Activated CD8-positive, alpha-beta memory T cell treated with anti-CD3 and anti-CD28 coated beads for 1 hour (primary cell): ENCODE measurements at places on chromosomes 5 and 9.

DNA sequence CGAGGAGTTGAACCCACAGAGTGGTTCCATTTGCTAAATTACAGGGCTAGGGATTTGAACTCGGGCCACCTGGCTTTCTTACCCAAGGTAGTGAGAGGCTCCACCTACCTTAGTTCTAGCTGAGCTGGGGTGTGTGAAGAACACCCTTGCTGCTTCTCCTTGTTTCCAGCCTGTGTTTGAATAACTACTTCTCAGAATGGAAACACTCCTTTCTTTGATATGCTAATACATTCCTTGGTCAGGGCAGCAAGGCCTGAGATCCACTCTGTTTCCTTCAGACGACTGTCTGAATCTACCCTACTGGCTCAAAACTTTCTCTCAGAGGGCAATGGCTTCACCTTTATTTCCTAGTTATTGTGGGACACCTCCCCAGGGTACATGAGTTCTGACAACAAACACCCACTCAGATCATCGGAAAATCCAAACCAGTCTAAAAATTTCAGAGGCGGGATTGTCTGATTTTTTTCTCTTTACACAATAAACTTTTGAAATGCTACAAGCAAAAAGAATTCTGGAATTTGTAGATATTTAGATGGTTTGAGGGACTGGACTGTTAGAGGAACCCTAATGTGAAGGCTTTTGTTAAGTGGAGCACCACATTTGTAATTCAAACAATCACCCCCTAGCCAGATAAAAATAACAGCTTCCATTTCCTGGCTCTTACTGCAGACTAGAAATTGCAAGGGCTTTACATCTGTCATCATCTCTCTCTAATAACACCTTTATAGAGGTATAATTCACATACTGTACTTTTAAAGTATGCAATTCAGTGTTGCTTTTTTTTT lies 4.0 kb upstream of the ATP6V1G1 start:
- DNase-seq = no peak

GRCh38 chr5:74934949-74935751 lies 69.0 kb upstream of the FAM169A start:
- no peak for DNase-seq

- DNase-seq = no peak
These were observed 23.9 kb downstream of the NR3C1 start for GRCh38 chr5:143379606-143380005.

DNA sequence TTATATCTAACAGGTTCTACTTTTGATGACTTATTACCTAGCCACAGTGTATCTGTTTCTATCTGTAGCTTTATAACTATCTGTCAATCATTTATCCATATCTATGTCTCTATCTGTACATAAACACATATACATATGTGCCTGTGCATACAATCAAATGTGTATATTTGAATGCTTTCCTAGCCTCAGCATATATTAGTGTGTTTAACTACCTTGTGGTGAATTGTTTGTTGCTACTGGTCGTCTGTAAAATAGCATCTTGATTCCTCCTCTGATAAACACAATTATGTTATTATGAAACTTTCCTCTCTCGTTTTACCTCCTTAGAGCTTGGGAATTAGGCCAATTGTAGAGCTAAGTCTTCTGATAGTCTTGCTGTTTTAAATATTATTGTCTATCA lies 44.4 kb downstream of the PARP8 start:
- DNase-seq = no peak

GRCh38 chr5:16780325-16780724 lies 155.8 kb downstream of the MYO10 start:
- DNase-seq = no peak

GRCh38 chr5:178625679-178626483 lies 969 bp downstream of the CLK4 start:
- no peak for DNase-seq

- no peak for DNase-seq
These were observed 31.6 kb downstream of the CDH6 start for GRCh38 chr5:31225118-31225517.

DNA sequence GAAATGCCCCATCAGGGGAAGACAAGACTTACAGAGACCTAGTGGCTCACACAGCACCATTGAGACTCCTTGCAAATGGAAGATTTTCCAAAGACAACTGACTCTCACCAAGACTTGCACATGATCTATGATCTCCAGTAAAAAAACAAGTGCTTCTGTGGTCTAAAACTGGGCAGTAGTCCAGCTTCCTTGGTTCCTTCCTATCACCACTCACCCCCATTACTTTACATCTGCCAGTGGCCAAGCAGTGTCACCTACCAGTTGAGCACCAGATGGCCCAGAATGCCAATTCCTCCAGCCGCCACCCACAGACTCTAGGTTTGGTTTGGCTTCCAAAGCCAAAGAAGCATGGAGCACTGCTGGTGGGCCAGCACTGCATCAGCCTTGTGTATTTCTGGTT lies 47.7 kb downstream of the SH3TC2 start:
- DNase-seq = no peak

GRCh38 chr5:74082512-74083055 lies 456.6 kb downstream of the ARHGEF28 start:
- no peak for DNase-seq

- DNase-seq = no peak
These were observed 67.1 kb upstream of the UNC5A start for GRCh38 chr5:176743136-176743861.

DNA sequence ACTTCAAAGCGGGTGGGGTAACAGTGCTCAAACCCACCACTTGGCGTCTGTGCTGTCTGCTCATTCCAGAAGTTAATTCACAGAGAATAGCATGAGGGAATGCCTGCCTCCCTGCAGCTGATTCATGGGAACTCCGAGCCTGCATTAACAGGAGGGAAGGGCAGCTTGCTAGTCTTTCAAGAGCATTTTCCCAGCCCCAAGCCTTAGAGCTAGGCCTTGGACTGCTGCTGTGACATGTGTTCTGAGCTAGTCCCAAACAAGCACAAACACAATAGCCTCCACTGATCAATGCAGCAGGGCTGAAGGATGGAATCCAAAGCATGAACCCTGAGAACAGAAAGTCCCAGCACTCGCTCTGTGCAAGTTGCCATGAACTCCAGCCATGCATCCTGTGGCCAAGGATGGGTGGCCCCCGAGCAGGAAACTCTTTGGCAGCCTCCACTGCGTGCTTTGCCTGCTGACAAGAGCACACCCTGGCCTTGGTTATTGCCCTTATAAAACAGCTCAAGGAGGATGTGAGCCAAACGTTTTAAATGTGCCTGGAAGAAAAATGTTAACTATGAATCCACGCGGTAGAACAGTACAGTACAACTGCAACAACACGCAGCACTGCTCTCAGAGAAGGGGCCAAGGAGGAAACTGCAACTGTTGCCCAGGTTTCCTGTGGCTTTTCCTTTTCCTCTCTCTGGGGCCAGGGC lies 653.1 kb upstream of the KLF4 start:
- no peak for DNase-seq

DNA sequence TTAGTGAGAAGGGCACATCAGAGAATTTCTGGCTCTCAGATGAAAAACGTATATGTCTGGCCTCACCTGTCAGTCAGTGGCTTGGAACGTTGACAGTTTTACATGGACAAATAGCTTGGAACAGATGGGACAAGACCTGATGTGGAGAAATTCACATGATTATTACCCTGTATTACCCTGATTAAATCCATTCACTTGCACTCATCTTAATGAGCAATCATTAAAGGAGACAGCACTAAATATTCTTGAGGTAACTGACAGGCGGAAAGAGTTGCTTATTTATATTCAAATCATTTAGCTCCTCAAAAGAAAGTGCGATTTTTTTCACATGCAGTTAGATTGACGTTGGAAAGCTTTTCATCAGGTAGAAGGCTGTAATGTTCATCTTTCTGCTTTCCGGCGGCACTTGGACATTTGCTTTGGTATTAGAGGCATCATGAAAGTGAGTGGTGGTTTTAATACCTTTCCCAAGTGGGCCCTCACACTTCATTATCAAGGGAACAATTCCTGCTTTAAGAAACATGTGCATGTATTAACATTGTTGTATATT lies 11.7 kb upstream of the TAS2R1 start:
- DNase-seq = no peak

- no peak for DNase-seq
These were observed 33.2 kb downstream of the CSF1R start for GRCh38 chr5:150052956-150053712.

DNA sequence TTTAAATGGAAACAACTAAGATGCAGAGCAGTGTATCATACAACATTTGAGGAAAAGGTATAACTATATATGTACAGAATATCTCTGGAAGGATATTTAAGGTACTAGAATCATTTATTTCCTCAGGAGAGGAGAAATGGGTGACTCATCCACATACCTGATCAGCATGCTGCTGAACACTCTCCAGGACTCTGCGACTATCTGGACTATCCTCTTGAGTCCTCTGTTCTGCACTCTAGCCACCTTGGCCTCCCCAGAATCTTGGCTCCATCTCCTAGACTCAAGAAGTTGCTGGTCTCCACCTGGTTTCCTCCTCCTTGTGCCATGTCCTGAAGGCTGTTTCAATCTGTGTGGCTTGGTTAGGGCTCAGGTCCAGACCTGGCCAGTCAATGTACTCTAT lies 8.8 kb upstream of the PRDM6 start:
- DNase-seq = no peak

DNA sequence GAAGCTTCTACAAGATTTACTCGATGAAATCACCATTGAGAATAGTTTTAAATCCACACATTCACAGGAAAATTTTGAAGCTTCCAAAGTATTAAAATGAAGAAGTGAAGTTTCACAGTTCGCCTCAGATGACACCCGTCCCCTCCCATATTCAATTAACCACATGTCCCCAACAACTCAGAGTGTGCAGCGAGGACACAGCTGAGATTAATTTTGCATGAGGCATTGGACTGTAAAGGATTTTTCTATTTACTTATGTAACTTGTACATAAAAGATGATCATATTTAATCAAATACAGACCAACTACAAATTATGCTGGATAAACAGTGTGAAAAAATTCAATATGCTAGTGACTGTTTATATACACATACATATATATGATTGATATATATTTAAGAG lies 84.7 kb upstream of the OLFM1 start:
- DNase-seq = no peak

DNA sequence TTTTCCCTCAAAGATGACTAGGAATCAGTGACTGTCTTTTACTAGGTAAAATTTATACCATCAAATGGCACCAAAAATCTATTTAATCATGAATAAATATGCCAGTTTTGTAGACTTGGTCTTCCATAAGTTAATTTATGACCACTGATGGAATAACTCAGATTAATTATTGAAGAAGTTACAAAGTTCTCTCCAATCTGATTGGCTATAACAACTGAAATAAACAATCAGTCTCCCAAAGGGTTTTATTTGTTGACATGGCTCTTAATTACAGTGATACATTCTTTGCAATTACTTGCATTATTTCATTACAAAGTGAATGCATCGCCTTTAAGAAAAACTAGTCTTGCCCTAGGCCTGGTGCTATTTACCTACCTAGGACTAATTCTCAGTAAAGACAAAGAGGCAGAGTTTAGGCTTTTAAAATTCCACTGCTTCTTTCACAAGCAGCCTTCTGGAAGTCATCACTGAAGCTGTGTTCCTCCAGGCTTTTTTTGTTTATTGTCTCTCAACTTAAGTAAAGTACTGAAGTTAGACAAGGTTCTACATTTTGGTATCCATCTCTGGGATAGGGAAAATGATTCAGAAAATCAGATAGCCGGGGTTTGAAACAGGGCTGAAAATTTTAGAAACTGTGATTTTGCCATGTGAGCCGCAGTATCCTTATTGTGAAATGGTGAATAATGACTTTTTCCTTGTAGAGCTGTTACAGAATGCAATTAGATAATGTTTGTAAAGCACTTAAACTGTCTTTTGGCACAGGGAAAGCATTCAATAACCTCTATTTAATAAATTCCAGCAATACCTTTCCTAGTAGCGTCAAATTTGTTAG lies 2.5 kb downstream of the STOM start:
- DNase-seq = no peak

DNA sequence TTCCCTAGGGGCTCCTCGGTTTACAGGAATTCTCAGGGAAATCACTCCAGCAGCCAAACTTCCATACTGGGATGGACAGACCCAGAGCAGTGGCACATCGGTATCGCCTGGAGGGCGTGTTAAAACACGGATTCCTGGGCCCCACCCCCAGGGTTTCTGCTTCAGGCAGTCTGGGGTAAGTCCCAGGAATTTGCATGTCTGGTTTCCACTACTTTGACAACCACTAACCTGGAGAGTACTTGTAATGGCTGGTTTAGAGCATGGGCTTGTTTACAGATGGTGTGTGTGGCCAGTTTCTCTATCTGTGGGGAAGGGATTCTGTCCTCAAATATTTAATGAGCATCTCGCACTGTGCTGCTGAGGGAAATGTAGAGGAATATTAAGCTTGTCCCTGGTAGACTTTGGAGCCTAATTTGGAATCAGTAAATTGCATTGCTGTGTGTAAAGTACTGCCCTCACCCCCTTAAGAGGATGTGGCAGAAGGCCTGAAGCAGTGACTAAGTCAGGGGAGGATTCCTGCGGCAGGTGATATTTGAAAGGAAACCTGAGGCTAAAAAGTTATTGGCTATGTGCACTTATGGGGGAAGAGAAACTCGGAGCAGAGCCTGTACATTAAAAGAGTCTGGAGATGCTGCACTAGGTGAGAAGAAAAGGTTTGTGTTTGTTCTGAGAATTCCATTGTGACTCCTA lies 18.6 kb upstream of the TJP2 start:
- DNase-seq = no peak

- no peak for DNase-seq
These were observed 5.9 kb upstream of the NREP start for GRCh38 chr5:111762895-111763294.

DNA sequence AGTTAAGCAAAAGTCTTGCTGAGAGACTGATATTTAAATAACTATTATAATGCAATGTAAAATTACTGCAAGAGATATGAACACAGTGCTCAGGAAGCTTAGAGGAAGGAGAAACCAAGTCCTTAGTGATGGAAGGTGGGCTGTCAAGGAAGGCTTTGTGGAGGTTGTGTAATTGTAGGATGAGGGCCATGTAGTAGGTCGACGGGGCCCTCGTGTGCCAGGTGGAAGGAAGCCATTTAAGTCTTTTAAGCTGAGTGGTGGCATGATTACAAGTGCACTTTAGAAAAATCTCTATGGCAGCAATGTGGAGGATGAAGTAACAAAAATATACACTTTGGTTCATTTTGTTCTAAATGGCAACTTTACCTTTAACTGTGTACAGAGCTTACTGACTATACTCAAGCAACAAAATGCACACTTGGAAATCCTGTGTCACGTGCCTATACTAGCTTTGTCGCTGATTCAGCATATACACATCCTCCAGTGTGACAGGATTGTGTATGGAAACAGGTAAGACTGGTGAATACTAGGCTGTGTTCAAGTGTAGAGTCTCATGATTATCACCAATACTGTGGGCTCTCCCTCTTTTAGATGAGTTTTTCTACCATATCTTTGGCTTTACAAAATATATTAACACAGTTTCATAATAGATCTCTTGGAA lies 78.6 kb downstream of the TMC1 start:
- DNase-seq = no peak

- DNase-seq = no peak
These were observed 117.2 kb upstream of the TBCA start for GRCh38 chr5:77893225-77893860.
